Esophagus muscularis mucosa (tissue), 4 donors: ENCODE measurements at places on chromosomes 13 and 19. TPM values are rescaled to one million over a fixed set of nuclear protein-coding genes. Genes with fewer than 3 reads are reported as not detected.

DNA sequence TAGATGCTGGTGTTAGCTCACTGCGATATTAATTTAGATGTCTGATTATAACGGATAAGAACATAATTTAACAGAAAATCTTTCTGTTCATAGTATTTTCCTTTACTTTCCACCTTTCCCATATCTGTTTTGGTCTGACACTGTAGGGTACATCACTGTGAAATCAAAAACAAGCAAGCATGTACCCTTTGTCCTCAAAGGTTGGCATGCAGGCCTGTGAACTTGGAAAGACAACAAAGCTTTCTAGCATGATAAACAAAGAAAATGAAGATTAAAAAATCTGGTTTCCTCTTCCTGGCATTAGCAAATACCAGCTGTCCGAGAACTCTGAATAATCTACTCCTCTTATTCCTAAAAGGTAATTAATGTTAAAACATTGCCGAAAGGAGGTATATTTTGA lies 31.6 kb downstream of the THSD1 start:
- H3K27ac ChIP-seq: no peak overlapping the region
- peaks cover 5% of the 10 kb centered on the region for H3K36me3 ChIP-seq
- no peak overlapping the region for H3K4me3 ChIP-seq
- DNase-seq: no peak
- H3K27me3 ChIP-seq: no peaks in the 10 kb centered on the region
- H3K4me1 ChIP-seq: no peaks in the 10 kb centered on the region

- no peak overlapping the region for H3K27ac ChIP-seq
- H3K4me3 ChIP-seq: no peak overlapping the region
- no peaks in the 10 kb centered on the region for H3K36me3 ChIP-seq
- no peaks in the 10 kb centered on the region for H3K4me1 ChIP-seq
- no peaks in the 10 kb centered on the region for H3K27me3 ChIP-seq
- DNase-seq: no peak
Measured at GRCh38 chr13:74629985-74630384, 495.8 kb upstream of the KLF12 start.

DNA sequence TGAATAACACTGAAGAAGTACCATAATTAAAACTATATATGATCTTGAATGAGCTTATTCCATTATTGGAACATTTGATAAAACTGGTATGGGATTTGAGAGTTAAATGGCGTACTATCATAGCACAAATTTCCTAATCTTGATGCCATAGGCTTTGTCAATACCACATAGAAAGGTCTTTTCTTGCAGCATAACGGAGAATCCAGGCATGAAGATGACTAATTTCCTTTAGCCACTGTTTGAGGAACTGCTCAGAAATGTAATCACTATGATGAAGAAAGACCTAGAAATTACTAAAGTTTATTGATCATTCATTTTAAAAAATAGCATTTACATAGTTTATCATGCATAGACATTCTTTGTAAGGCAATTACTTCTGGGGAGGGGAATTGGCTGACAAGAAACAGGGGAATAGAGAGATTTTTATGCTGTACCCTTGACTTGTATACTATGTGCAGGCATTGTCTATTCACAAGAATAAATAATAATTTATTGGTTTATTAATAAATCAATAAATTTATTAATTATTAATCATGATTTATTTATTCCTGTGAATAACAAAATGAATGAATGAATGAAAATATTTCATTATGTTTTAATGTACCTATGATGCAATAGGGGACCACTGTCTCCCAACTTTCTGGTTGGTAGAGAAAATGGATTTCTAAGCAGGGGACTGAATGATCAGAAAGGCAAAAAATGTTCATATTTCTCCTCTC lies 2676.6 kb downstream of the PCDH9 start:
- H3K36me3 ChIP-seq: no peaks in the 10 kb centered on the region
- H3K4me1 ChIP-seq: no peaks in the 10 kb centered on the region
- H3K27ac ChIP-seq: no peak overlapping the region
- DNase-seq: no peak
- no peak overlapping the region for H3K4me3 ChIP-seq

DNA sequence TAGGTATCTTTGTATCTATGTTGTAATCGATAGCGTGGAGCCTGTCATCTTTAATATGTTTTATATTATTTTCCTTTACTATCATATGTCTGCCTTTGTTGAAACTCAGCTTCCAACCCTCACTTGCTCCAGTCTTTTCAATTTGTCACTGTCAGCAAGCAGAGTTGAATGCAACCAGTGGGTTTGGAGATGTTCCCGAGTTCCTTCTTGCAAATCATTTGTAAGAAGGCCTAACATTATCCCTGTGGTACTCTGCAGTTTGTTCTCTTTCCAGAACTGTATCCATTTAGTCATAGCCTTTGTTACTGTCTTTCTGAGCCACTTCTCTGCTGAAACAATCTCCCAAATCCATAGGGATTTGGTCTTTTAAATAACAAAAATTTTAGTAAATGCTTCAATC lies 41.8 kb downstream of the RNASEH2B start:
- no peak overlapping the region for H3K4me3 ChIP-seq
- H3K4me1 ChIP-seq: peaks cover 37% of the 10 kb centered on the region
- peaks cover 6% of the 10 kb centered on the region for H3K36me3 ChIP-seq
- H3K27me3 ChIP-seq: no peaks in the 10 kb centered on the region

GRCh38 chr19:6458695-6459261 lies 814 bp downstream of the SLC25A23 start:
- peak overlapping the region; percentile 66 for H3K4me3 ChIP-seq
- H3K36me3 ChIP-seq: peaks cover 38% of the 10 kb centered on the region
- H3K27me3 ChIP-seq: peaks cover 2% of the 10 kb centered on the region
- peaks cover 24% of the 10 kb centered on the region for H3K4me1 ChIP-seq
- H3K27ac ChIP-seq: peak overlapping the region; percentile 74

- peaks cover 29% of the 10 kb centered on the region for H3K36me3 ChIP-seq
- no peaks in the 10 kb centered on the region for H3K27me3 ChIP-seq
- peak overlapping the region; percentile 100 for H3K27ac ChIP-seq
- H3K4me1 ChIP-seq: peaks cover 48% of the 10 kb centered on the region
- peak overlapping the region; percentile 92 for H3K4me3 ChIP-seq
Measured at GRCh38 chr19:39411081-39411831, 1.2 kb upstream of the PLEKHG2 start.

GRCh38 chr13:91248249-91248648 lies 99.2 kb upstream of the MIR17HG start:
- DNase-seq: no peak
- H3K27me3 ChIP-seq: no peaks in the 10 kb centered on the region
- H3K4me3 ChIP-seq: no peak overlapping the region
- no peaks in the 10 kb centered on the region for H3K4me1 ChIP-seq
- H3K36me3 ChIP-seq: no peaks in the 10 kb centered on the region
- no peak overlapping the region for H3K27ac ChIP-seq

DNA sequence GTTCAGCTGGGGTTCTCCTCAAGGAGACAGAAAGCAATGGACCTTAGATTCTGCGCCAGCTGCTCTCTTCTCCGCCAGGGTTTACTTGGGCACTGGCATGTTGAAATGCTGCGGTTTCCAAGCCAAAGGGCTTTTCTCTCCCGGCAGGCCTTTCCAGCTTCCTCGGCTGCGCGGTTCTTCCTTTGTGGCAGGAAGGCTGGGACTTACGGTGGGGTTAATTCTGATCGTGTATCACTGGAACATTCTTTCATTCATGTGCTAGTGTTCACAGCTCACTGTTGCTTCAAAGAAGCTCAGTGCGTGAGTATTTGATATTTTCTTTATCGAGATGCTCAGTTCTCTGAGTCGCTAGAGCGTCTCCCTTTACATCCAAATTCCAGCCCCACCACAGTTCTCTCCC lies 723.2 kb downstream of the UQCRFS1 start:
- H3K4me1 ChIP-seq: no peaks in the 10 kb centered on the region
- H3K27ac ChIP-seq: no peak overlapping the region
- H3K27me3 ChIP-seq: no peaks in the 10 kb centered on the region

DNA sequence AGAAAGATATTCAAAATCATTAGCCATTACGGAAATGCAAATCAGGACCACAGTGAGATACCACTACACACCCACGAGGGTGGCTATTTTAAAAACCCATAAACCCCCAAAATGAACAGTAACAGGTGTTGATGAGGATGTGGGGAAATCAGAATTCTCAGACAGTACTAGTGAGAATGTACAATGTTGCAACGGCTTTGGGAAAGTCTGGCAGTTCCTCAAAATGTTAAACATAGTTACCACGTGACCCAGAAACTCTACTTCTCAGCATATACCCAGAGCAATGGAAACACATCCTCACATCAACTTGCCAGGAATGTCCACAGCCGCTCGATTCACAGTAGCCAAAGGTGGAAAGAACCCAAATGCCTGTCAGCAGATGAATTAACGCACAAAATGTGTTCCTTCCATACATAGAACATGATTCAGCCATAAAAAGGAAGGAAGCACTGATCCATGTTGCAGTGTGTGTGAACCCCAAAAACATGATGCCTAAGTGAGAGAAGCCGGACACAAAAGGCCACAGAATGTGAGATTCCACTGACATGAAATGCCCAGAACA lies 7.0 kb downstream of the PLVAP start:
- no peak overlapping the region for H3K4me3 ChIP-seq
- H3K36me3 ChIP-seq: no peaks in the 10 kb centered on the region
- H3K27me3 ChIP-seq: no peaks in the 10 kb centered on the region
- no peaks in the 10 kb centered on the region for H3K4me1 ChIP-seq
- DNase-seq: no peak
- H3K27ac ChIP-seq: no peak overlapping the region

- H3K27me3 ChIP-seq: no peaks in the 10 kb centered on the region
- H3K27ac ChIP-seq: no peak overlapping the region
- no peak overlapping the region for H3K4me3 ChIP-seq
Measured at GRCh38 chr19:39968789-39969188, 2.2 kb upstream of the PSMC4 start.

- H3K27me3 ChIP-seq: no peaks in the 10 kb centered on the region
- DNase-seq: no peak
- no peaks in the 10 kb centered on the region for H3K4me1 ChIP-seq
- no peak overlapping the region for H3K4me3 ChIP-seq
- H3K27ac ChIP-seq: no peak overlapping the region
Measured at GRCh38 chr13:22427066-22427465, 753.7 kb upstream of the SGCG start.

GRCh38 chr13:28379371-28380083 lies 115.4 kb downstream of the FLT1 start:
- peaks cover 21% of the 10 kb centered on the region for H3K36me3 ChIP-seq
- H3K27me3 ChIP-seq: no peaks in the 10 kb centered on the region
- H3K27ac ChIP-seq: no peak overlapping the region

- no peaks in the 10 kb centered on the region for H3K27me3 ChIP-seq
- peaks cover 23% of the 10 kb centered on the region for H3K4me1 ChIP-seq
- DNase-seq: peak; percentile 94
- peaks cover 29% of the 10 kb centered on the region for H3K36me3 ChIP-seq
Measured at GRCh38 chr19:41959056-41960053, at the start of gene RABAC1. RABAC1 (minus strand) TSS chr19:41959321; CDS start chr19:41959292, 29 bp downstream.

DNA sequence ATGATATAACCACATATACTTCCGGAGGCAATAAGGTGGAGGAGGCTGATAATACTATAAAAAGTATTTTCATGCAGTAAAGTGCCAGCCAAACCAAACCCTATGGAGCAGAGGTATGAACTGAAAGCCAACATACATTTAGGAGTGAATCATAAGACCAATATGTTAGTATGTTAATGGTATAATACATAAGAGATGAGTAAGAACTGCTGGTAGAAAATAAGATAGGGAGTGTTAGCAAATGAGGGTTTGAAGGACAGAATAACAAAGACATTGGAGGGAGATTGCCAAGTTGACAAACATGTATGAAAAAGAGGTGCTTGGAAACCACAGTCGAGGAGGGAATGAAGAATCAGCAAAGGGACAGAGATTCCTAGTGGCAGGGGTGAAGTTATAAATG lies 10.8 kb downstream of the ENOX1 start:
- H3K4me3 ChIP-seq: no peak overlapping the region
- no peaks in the 10 kb centered on the region for H3K36me3 ChIP-seq
- no peaks in the 10 kb centered on the region for H3K27me3 ChIP-seq

DNA sequence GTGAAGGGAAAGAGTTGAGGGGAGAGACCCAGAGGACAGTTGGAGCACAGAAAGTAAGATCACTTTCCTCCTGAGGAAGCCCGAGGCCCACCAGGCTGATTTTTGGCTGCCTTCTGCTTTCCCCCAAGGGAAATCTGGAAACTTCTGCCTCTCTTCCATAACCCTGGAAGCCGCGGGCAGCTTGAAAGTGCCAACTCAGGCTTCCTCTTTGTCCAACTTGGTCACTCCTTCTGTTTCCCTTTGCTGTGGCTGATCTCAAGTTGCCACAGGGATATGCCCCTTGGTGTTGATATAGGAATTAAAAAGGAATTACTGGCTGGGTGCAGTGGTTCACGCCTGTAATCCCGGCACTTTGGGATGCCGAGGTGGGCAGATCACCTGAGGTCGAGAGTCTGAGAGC lies 5.7 kb upstream of the CD70 start:
- no peaks in the 10 kb centered on the region for H3K36me3 ChIP-seq
- DNase-seq: no peak
- H3K4me1 ChIP-seq: no peaks in the 10 kb centered on the region
- no peak overlapping the region for H3K27ac ChIP-seq
- no peak overlapping the region for H3K4me3 ChIP-seq

DNA sequence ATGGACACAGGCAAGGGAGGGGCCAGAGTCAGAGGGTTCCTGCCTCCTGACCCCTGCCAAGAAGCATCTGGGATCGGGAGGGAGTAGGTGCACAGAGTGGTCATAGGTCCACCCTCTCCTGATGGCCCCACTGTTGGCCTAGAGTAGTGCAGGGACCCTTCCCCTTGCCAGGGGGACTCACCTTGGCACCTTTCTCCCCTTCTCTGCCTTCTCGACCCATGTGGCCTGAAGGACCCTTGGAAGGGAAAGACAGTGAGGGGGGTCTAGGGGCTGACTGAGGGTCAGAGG lies 33.3 kb upstream of the OLFM2 start:
- DNase-seq: no peak
- no peak overlapping the region for H3K27ac ChIP-seq
- no peaks in the 10 kb centered on the region for H3K4me1 ChIP-seq

DNA sequence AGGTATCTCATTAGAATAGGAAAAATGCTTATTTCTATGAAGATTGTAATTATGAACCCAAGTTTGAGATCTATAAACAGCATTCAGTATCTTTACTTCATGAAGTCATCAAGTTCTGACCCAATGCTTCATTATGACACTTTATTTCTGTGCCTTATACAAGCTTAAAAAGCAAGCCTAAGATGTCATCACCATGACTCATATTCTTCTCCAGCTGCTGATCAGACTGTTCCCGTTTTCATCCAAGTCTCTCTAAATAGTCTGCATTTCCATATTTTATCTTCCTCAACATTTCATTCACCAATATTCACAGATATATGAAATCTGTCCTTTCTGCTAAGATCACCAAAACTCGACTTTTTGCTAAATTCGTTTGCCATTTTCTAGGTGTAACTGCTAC lies 1247.2 kb upstream of the PRR20A start:
- H3K4me3 ChIP-seq: no peak overlapping the region
- H3K4me1 ChIP-seq: no peaks in the 10 kb centered on the region
- no peaks in the 10 kb centered on the region for H3K36me3 ChIP-seq
- H3K27me3 ChIP-seq: no peaks in the 10 kb centered on the region
- no peak for DNase-seq

- DNase-seq: no peak
- no peak overlapping the region for H3K4me3 ChIP-seq
Measured at GRCh38 chr13:79812070-79812850, 331.3 kb downstream of the NDFIP2 start.

Gene HSD17B14
- 7.9 TPM for total RNA-seq

Gene ZNF99
- total RNA-seq: 0.29 TPM

Gene ZNF208
- total RNA-seq: 17.4 TPM

Gene CACNA1A
- total RNA-seq: 0.75 TPM

Gene KCNN4
- total RNA-seq: 6.7 TPM

Gene PALM
- 48.2 TPM for total RNA-seq

Gene WDR62
- 0.52 TPM for total RNA-seq

Gene ZNF571
- total RNA-seq: 4.6 TPM

Gene CYP2A13
- not detected for total RNA-seq

Gene PGPEP1
- total RNA-seq: 36.6 TPM

Gene SUPT5H
- 89.6 TPM for total RNA-seq

Gene EHD2
- 262 TPM for total RNA-seq

Gene LILRA1
- 0.23 TPM for total RNA-seq

Gene USHBP1
- 2.2 TPM for total RNA-seq
